ENCODE measurements at places on chromosomes 5 and 9. TPM values are rescaled to one million over a fixed set of nuclear protein-coding genes. Genes with fewer than 3 reads are reported as not detected.

DNAH5 gene
- not detected for total RNA-seq

C5orf63 gene
- total RNA-seq = 14.3 TPM

KIF4B gene
- 0.30 TPM for total RNA-seq

DNA sequence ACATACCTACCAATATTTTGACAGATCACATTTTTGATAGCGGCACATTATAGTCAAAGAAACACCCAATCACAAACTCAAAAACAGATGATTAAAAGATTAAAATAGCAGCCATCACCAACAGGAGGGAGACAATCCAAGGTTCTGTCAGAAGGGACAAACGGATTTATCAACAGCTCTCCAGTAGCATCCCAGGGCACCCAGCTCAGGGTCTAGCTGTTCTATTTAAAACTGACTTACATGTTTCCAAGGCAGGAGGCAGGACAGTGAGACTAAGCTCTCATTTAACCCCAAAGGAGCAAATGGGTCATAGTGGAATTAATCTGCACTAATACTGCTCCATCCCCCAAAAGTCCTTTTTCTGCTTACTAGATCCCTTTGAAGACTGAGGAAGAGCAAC lies 3.2 kb downstream of the AGTPBP1 start:
- H3K27me3 ChIP-seq = no peaks in the 10 kb centered on the region
- no peak for DNase-seq
- H3K36me3 ChIP-seq = no peaks in the 10 kb centered on the region
- no peak overlapping the region for H3K4me3 ChIP-seq

DNA sequence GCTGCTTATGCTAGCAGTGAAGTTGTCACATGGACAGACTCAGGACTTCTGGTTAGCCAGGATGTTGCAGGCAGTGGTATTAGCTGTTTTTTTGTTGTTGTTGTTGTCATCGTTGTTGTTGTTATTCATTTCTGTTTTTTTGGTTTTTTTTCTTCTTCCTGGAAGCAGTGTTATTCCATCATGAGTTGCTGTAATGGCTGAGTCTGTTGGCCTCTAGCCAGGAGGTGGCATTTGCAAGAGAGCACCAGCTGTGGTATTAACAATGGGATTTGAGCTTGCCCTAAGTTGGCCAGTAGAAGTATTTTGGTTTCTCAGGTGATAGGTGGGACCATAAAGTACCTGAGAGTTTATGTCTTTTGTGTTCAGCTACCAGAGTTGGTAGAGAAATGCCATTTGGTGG lies 561.1 kb downstream of the KCTD16 start:
- no peak for DNase-seq
- no peaks in the 10 kb centered on the region for H3K4me1 ChIP-seq
- H3K27ac ChIP-seq = no peak overlapping the region
- no peak overlapping the region for H3K4me3 ChIP-seq
- H3K27me3 ChIP-seq = peaks cover 4% of the 10 kb centered on the region

DNA sequence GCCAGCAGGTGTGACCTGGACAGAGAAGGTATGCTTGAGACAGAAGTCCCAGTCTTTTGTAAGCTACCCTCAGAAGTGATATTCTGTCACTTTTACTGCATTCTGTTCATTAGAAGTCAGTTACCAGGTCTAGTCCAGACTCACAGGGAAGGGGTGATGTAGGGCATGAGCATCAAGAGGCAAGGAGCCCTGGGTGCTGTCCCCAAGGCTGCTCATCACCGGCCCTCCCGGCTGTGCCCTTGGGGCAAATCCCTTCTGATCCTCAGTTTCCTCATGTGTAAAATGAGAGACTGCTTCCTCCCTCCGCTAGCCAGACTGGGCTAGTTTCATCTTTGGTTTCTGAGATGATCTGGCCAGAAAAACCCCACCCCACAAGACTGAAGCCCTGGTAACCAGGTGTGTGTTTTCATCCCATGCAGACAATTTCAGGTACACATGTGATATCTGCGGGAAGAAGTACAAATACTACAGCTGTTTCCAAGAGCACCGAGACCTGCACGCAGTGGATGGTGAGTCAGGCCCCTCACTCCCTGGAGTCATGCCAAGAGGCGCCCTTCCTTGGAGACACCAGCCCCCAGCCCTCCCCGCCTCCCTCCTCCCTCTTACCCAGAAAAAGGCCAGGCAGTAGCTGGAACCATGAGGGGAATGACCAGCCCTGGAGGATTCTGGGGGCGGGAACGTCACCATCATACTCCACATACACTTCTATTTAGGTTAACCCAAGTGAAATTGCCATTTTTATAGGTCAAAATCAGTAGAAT lies 71.0 kb downstream of the AMBP start:
- no peaks in the 10 kb centered on the region for H3K4me1 ChIP-seq
- H3K27me3 ChIP-seq = no peaks in the 10 kb centered on the region
- H3K4me3 ChIP-seq = no peak overlapping the region
- DNase-seq = no peak
- H3K27ac ChIP-seq = no peak overlapping the region

GRCh38 chr5:82100303-82101077 lies 128.7 kb downstream of the ATG10 start:
- peaks cover 19% of the 10 kb centered on the region for H3K4me1 ChIP-seq
- H3K36me3 ChIP-seq = no peaks in the 10 kb centered on the region
- peak overlapping the region; percentile 26 for H3K27ac ChIP-seq
- DNase-seq = no peak
- H3K27me3 ChIP-seq = no peaks in the 10 kb centered on the region

DNA sequence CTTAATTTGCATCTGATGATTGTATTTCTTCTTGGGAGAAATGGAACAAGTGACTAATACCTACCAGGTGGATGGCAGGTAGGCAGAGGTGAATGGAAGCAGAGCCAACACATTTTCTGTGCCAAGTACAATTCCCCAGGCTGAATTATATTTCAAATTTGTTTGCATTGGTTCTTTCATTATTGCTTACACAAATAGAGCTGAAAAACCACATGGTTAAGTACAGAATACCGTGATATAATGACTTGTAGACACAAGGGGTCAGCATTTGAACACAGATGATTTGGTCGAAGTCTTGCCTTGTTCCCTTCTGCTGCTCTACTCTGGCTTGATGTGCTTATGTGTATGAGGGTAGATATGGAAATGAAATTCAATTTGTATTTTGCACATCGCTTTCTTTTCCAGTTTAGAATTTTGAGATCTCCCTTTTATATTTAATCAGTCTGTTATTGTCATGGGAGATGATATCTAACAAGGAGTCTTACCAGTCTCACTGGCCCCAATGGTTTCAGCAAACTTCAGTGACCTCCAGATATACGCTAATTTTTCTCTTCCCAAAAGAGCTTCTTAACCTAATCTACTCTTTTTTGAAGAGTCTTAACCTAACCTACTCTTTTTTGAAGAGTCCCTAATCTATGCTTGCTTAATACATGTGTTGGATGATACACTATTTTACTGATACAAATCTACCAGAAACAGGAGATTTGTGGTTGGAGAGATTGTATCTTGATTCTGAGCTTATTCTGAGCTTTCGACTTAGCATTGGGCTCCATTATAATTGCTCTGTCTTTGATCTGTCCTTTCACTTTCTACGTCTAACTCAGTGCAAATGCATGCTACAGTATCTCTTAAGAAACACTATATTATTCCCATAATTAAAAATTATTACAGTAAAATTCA lies 88.1 kb downstream of the PCSK1 start:
- no peaks in the 10 kb centered on the region for H3K27me3 ChIP-seq
- peak; percentile 74 for DNase-seq
- H3K4me1 ChIP-seq = no peaks in the 10 kb centered on the region
- H3K4me3 ChIP-seq = no peak overlapping the region
- no peak overlapping the region for H3K27ac ChIP-seq
- H3K36me3 ChIP-seq = no peaks in the 10 kb centered on the region

DNA sequence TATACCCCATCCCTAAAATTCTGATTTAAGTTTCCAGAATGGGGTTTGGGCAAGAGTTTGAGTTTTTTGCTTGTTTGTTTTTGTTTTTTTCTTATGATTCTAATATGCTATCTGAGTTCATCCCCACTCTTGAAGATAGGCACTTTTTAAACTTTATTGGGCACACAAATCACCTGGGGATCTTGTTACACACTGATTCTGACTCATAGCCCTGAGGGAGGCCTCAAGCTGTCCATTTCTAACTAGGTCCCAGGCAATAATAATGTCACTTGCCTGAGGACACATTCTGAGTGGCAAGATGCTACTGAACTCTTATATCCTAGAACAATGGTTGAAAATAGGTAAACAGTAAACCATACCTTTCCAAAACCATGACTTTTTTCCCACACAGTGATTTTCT lies 22.8 kb upstream of the ABLIM3 start:
- H3K27ac ChIP-seq = no peak overlapping the region
- H3K27me3 ChIP-seq = no peaks in the 10 kb centered on the region
- DNase-seq = peak; percentile 28
- peaks cover 12% of the 10 kb centered on the region for H3K4me1 ChIP-seq
- no peak overlapping the region for H3K4me3 ChIP-seq

DNA sequence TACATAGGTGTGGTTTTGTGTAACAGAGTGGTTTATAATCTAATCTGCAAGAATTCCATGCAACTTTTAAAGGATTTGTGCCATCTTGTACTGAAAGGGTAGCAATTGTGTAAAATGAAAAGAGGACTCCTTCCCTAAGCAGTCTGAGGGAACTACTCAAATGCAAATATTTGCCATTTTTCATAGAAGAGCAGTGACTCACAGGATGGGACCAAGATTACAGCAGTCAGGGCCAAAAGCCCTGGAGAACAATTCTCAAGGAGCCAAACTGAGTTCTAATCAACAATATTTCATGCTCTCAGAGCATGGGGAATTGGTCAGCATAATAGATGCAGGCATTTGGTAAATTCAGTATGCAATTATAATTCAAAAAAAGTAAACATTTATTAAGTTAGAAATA lies 495.8 kb downstream of the CHSY3 start:
- H3K4me3 ChIP-seq = no peak overlapping the region
- no peaks in the 10 kb centered on the region for H3K27me3 ChIP-seq
- peaks cover 4% of the 10 kb centered on the region for H3K4me1 ChIP-seq
- H3K36me3 ChIP-seq = no peaks in the 10 kb centered on the region

DNA sequence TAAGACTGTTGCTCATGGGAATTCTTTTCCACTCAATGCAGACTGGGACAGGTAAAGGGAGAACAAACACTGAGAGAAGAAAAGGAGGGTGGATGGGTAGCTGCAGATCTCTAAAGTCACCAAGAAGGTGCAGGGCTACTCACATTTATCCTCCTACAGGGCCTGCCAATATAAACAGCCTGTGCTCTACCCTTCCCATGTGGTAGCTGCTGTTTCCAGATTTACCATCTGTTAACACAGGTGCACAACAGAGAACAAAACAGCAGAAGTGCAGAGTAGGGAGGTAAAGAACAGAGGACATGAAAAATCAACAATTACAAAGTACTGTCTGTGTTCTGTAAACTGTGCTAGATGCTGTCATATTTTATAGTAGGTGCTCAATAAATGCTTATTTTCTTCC lies 26.0 kb downstream of the JAKMIP2 start:
- H3K4me3 ChIP-seq = no peak overlapping the region
- peaks cover 33% of the 10 kb centered on the region for H3K4me1 ChIP-seq
- no peak overlapping the region for H3K27ac ChIP-seq
- H3K36me3 ChIP-seq = peaks cover 9% of the 10 kb centered on the region
- H3K27me3 ChIP-seq = no peaks in the 10 kb centered on the region
- no peak for DNase-seq

DNA sequence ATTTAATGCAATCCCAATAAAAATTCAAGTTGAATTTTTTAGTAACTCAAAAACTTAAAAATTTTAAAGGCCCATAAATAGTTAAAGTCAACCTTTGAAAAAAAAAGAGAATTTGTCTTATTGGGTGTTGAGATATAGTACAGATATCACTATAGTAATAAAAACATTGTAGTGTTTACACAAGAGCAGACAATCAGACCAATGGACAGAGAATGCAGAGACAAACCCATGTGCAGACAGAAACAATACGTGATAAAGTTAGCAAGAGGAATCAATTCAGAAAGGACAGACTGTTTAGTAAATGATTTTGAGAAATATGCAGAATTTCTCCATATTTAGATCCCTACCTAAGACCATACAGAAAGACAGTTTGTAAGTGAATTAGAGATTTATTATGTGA lies 33.9 kb downstream of the GOLGA1 start:
- no peaks in the 10 kb centered on the region for H3K36me3 ChIP-seq
- H3K27ac ChIP-seq = no peak overlapping the region
- no peak for DNase-seq
- H3K4me1 ChIP-seq = no peaks in the 10 kb centered on the region
- no peaks in the 10 kb centered on the region for H3K27me3 ChIP-seq
- no peak overlapping the region for H3K4me3 ChIP-seq

DNA sequence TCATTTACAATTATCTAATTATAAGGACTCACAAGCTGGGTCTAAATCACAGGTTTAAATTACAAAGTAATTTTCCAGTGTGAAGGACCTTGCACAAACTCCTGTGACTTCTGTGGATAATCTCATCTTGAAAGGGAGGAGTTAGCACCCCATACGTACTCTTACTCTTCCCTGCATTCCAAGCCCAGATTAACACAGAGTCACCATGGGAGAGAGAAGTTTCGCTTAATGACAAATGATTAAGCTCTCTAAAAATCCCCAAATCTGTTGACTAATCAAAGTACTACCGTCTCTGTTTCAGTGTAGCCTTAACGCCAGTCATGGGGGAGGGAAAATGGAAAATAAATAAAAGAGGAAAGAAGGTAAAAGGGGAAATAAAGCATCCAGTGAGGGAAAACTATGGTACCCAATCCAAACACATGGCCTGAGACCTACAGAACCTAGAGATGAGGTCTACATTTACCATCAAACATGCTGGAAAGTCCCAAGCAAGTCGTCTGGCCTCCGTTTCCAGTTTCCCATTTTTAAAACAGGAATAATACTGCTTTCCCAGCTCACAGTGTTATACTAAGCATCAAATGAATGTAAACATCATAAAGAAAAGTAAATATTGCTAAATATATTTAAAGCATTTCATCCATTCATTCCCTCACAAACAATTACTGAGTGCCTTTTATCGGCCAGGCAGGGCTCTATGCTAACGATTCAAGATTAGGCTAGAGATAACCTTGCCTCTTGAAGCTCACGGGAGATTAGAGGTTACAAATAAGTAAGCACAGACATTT lies 63.2 kb downstream of the PCA3 start:
- no peak overlapping the region for H3K4me3 ChIP-seq
- no peaks in the 10 kb centered on the region for H3K27me3 ChIP-seq
- no peak overlapping the region for H3K27ac ChIP-seq
- no peak for DNase-seq

Data from Karpas-422 (cell line).